Kidney glomerular epithelial cell (primary cell): ENCODE measurements at places on chromosomes 12 and 14.

DNA sequence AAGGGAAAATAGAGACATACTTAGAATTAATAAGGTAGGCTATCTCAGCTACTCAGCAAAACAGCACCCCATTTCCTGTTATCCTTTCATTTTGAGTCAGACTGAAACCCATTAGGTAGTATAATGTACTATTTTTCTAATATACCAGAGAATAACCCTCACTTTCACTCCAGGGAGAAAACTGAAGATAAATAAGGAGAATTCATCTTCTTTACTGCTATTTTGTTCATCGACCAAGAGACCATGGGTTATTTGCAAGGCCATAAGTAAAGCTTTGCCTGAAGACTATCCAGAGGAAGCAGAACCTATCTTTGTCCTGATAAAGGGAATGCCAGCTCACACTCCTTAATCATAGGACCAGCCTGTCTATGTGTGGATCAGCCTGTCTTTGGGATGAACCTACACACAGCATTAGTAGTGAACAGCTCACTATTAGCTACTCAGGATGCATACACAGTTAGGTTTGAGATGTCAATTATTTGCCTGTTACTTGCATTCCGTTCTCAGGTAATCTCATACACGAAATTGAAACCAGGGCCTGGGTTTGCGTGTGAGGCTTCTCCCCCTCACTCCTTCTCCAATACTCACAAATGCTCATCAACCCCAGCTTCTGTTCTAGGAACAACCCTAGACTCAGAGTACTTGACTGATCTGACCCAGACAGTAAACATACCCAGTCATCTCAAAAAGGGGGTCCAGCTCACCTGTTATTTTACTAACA is 124.4 kb downstream of the DAD1 start:
- DNase-seq, result no peak

DNA sequence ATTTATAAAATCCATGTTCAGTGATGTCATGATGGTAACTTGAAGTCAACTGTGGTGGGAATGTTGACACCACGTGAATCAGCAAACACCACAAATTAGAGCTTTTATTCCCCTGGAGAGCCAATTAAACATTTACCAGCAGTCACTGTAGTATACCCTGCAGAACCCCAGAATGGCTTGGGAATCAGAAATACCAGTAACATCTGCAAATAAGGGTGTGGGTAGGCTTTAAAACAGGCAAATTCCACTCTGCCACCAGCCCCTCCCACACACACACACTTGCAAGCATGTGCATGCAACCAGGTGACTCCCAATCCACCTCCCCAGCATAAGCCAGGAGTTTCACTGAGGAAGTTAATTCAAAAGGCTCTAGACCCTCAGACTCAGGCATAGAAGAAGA is 63.6 kb upstream of the TMEM263 start:
- no peak for DNase-seq

DNA sequence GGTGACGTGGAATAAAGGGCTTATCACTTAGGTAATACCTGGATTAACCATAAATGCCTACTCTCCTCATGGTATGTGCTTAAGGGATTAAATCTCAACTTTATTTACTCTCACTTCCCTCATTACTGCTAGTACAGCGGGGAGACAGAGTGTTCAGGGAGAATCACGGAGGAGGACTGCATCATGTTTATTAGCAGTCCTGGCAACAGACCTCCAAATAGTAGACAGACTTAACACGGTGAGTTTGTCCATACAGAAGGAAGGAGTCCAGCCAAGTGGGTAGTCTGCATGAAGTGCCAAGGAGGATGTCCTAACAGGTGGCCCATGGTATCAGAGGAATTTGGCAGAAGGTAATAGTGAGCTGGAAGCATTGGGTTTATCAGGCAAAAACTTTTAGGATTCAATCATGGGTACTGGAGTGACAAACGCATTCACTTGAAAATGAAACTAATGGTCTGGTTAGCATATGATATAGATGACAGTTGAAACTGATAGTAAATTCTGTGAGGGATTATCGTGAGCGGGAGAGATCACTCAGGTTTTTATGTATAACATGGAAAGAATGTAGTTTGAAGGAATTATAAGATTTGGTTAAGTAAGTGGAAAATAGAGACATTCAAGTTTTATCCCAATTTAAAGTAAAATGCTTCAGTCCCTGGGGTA is 471.8 kb downstream of the TMEM117 start:
- no peak for DNase-seq

DNA sequence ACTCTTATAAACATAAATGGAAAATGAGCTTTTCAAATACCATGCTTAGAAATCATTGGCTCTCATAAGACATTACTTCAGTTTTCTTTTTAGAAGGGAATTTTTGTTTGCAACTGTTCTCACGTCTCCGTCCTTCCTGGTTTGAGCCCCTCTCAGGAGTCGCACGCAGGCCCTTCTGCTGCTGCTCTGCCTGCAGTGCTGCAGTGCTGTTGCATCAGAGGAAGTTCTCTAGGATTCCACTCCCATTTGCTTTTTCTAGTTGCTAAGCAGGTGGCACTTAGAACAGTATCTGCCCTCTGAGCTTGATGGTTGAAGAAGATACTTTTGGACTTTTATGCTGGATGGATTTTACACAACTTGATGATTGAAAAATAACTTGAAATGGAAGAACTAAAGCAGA is 70.8 kb downstream of the SCN8A start:
- no peak for DNase-seq

DNA sequence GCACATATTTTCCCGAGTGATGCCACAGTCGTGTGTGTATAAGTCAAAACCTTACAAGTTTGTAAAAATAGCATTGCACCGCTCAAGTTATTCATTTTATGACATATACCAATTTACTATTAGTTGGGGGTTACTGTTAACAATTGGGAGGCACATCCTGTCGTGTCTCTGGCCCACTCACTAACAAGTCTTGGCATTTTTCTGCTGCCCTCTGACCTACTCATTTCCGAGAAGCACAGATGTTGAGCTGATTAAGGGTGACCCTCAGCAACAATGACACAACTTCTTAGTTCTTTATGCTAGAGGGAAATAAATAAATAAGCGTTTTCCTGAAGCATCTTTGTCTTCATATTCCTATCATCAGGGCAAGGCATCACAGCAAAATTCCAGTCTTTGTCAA is 6.8 kb upstream of the ATG14 start:
- DNase-seq, result no peak

GRCh38 chr12:11577658-11578260 is 71.7 kb upstream of the ETV6 start:
- no peak for DNase-seq
